Coronary artery (tissue), 2 donors: ENCODE measurements at places on chromosomes 2 and 18.
A peak's percentile ranks its signal among the peaks of the same experiment; 100 is the strongest.

GRCh38 chr2:70471129-70471528 lies 82.5 kb downstream of the TGFA start:
- no peak for DNase-seq

DNA sequence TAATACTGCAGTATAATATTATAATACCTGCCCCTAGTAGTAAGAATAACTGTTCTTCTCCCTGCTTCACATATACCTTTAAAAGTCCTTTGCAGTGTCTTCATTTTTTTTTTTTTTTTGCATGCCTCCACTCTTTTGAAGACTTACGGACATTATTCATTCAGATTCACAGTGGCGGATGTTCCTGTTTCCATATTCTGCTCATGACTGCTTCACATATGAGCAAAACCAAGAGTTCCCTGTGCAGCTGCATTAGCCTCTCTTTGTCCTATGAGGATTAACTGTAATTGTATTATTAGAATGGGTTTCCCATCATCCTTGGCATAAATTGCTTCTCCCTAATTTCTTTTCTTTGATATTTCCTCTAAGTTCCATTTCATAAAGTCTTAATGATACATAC lies 12.8 kb downstream of the IL18RAP start:
- DNase-seq: no peak

DNA sequence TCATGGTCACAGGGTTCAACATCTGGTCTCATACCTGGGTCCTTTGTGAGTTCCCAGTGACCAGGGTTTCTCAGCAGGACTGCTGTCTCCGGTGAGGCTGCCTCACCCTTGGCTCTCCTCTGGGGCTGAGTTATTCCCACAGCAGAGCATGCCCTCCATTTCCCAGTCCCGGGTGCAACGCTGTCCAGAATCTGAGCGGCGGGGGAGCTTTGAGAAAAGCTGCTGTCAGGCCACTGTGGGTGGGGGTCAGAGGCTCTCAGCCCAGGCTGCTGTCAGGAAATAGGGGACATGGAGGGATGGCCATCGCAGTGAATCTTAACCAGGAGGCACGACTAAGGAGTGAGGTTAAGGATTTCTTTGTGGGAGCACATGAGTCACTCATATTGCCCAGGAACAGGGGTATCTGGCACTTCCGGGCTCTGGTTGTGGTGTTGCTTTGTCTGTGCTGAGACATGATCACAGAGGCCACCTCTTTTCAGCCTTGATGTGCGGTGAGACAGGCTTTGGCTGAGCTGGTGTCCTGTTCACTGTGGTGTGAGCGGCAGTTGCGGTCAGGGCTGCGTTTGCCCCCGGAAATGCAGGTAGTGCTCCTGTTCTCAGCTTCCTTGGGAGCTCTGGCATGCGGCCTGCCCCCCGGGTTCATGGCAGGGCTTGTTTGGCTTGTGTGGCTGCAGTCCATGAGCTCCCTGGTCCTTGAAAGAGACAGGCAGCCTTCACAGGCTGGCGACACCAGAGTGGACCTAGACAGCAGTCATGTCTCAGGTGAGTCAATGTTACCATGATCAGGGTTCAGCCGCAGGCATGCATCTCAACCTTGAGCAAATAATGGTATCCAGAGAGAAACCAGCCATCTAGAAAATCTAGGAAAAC lies 310.7 kb upstream of the MYT1L start:
- peak; percentile 61 for DNase-seq

GRCh38 chr2:105426626-105427292 lies 27.9 kb upstream of the FHL2 start:
- no peak for DNase-seq

GRCh38 chr2:99819766-99820165 lies 322.6 kb downstream of the AFF3 start:
- no peak for DNase-seq

- DNase-seq: no peak
Observed at GRCh38 chr2:131828164-131828561, 300.5 kb downstream of the CCDC74A start.
